Vagina (tissue), 2 donors: ENCODE measurements at places on chromosomes 1 and 21.
A peak's percentile ranks its signal among the peaks of the same experiment; 100 is the strongest.

DNA sequence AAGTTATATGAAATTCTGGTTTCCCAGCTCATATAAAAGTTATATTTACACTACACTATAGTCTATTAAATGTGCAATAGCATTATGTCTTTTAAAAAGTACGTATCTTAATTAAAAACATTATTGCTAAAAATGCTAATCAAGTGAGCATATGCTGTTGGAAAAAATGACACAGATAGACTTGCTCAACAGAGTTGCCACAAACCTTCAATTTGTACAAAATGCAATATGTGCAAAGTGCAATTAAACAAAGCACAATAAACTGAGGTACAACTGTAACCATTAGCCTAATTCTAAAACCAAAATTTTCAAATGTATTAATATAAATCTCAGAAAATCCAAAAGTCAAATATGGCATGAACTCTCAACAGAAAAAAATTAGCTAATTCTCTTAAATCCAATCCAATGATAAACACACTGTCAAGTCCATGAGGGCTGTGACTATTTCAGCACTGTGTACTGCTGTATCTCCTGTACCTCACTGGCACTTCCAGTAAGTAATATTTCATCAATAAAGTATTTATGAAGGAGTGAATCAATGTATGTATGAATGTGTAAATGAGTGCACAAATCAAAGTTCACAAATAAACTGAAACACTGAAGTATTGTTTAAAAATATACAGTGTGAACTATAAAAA, 116.3 kb downstream of the AKT3 start:
- no peak for DNase-seq

GRCh38 chr1:19635646-19636045, 8.5 kb upstream of the NBL1 start:
- no peak for DNase-seq

- no peak for DNase-seq
Observed at GRCh38 chr1:192555399-192555798, 20.2 kb upstream of the RGS1 start.

GRCh38 chr1:26787381-26787705, 407 bp upstream of the PIGV start:
- no peak for DNase-seq

DNA sequence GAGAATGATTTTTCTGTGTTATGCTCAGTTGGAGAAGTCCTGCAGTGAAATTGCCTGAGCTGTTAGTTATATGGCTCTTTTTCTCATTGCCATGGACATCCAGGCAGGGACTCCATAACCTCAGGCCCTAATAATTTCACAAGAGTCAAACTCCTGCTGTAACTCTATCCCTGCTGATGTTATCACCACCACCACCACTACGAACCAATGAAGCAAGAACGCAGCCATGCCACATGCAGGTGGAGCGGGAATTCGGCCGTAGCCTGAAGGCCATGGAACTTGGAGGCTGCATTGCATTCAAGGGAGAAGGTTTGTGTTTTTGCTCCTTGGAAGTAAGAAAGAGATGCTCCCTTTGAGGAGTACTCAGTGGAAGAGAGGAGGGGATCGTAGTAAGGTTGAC, 16.8 kb upstream of the DLGAP3 start:
- DNase-seq: no peak

DNA sequence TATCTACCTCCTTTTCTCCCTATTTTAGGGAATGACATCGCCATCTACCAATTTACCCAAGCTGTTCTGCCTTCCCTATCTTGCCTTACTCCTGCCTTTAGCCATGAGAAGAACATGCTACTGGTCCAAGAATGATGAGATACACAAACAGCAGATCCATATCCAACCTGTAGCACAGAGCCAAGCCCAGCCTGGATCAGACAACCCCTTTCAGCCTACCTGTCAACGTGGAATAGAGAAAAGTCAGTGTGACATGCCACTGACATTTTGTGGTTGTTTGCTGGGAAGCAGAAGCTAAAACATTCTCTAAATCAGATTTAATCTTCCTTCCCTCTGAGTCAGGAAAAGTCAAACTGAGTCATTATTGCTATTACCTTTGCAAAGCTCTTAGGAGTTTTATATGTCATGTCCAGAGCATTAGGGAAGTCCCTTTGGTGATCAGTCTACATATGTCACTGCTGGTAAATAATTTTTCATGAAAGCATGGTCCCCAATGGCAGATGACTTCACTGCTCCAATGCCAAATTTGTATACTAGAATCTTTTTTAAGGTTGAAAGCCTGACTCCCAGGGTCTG, 143.1 kb downstream of the TPR start:
- DNase-seq: no peak

DNA sequence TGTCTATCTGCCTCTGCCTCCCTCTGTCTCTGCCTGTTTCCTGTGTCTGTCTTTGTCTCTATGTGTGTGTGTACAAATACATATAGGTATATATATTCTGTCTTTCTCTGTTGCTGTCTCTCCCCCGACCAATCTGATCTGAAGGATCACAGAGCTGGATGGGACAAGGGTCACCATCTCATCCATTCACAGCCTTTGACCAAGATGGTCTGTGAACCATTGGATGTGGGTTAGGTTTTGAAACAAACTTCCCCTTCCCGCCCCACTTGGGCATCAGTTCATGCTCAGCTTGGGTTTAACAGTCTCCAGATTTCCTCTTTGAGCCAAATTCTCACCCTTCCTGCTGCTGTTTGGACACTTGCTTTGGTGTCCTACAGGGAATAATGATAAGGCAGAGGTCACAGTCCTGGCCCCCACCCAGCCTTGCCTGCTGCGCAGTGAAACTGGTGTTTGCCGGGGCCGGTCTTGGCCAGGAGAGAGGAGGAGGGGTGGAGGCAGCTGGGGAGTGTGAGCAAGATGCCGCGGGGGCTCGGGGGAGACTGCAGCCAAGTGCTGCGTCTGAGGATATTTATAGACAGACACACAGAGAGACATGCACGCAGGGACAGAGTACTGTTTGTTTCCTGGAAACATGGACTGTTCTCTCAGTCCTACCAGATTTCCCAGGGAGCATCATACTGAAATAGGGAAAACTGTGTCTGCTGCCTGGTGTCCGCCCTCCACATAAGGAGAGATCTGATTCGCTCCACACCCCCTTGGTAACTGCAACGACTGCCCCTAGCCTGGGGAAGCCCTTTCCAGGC, 27.0 kb upstream of the BTG2 start:
- peak; percentile 95 for DNase-seq
